ENCODE measurements at places on chromosomes 13 and 19. TPM values are rescaled to one million over a fixed set of nuclear protein-coding genes. Genes with fewer than 3 reads are reported as not detected.

DNA sequence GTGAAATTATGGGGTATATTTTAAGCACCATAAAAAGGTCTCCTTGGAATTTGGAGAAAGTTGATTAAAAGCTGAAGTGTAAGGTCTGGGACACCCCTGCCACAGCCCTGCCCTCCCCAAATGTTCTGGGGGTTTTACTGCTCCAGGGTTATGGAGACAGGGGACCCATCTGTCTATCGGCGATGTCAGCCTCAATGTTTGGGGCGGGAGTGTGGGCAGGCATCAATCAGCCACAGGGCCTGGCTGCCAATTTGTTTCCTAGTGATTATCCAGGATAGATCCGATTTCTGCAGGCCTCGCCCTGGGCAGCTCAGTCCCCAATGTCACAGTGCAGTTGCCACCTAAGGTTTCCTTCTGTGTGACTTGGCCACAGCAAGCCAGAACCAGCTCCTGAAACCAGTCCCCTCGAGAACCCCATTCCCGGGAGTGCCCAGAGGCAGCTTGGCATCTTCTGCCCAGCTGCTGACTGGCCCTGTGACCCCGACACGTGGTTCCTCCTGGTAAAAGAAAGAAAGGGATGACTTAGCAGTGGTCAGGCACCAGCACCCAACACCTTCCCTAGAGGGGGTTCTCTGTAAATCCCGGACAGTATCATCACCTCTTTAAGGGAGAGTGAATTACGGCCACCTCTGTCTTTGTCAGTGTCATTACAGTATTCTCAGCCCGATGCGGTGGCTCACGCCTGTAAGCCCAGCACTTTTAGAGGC, 41.6 kb downstream of the MYO9B start:
- no peak for DNase-seq

GRCh38 chr19:17942181-17942580, 9.4 kb downstream of the CCDC124 start:
- no peak for DNase-seq

GRCh38 chr19:54255105-54255775, 1.8 kb downstream of the LILRB5 start:
- no peak for DNase-seq

- no peak for DNase-seq
Measured at GRCh38 chr13:84566780-84567179, 684.5 kb upstream of the SLITRK1 start.

DNA sequence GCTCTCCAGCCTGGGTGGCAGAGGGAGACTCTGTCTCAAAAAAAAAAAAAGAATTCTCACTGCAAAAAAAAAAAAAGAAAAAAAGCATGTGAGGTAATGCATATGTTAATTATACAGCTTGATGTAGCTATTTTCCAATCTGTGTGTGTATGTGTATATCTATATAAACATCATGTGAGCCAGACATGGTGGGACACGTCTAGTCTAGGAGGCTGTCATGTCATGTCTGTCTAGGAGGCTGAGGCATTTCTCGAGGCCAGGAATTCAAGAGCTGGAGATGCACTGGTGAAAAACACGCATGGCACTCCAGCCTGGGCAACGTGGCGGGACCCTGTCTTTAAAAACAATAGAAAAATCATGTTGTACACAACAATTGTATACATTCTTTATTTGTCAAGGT, 6.9 kb upstream of the SBK3 start:
- no peak for DNase-seq

DNA sequence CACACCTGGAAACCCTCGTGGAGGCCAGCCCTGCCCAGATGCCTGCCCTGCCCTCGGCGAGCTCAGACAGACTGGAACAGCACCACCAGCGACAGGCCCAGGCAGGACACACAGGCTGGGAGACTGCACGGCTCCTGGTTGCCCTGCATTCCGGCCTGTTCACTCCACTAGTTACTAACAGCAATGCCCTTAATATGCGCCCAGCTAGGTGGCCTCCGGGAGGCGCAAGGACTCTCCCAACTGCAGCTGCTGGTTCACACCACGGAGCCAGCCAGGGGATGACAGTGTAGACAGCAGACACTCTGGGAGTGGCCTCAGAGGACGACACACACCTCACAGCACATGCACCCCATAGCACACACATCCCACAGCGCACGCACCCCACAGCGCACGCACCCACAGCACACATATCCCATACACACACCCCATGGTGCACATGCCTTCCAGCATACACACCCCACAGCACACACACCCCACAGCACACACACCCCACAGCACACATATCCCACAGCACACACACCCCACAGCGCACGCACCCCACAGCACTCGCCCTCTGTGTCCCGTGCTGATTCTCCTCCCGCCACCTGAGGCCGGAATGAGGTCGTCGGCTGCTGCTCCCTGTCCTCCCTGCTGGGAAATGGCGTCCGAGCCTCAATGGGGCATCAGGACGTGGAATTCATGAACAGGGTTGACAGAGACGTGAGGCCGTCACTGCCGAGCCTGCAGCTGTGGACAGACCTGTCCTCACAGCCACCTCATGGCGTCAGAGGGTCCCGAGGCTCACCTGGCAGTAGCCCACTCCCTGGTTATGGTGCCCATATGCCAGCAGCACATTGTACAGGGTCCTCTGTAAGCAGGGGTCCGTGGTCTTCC, 13.6 kb downstream of the GRTP1 start:
- no peak for DNase-seq

GRCh38 chr19:34808566-34808965, 35.6 kb upstream of the ZNF599 start:
- no peak for DNase-seq

The KIR2DL1 gene
- total RNA-seq = not detected

The ZNF541 gene
- total RNA-seq = 0.14 TPM

The FFAR1 gene
- total RNA-seq = 0.05 TPM

The AP3D1 gene
- 32.5 TPM for total RNA-seq
